ENCODE measurements at places on chromosomes 11 and 22.

- no peak for DNase-seq
Observed at GRCh38 chr11:7905961-7906429, 25.1 kb downstream of the OR10A6 start.

DNA sequence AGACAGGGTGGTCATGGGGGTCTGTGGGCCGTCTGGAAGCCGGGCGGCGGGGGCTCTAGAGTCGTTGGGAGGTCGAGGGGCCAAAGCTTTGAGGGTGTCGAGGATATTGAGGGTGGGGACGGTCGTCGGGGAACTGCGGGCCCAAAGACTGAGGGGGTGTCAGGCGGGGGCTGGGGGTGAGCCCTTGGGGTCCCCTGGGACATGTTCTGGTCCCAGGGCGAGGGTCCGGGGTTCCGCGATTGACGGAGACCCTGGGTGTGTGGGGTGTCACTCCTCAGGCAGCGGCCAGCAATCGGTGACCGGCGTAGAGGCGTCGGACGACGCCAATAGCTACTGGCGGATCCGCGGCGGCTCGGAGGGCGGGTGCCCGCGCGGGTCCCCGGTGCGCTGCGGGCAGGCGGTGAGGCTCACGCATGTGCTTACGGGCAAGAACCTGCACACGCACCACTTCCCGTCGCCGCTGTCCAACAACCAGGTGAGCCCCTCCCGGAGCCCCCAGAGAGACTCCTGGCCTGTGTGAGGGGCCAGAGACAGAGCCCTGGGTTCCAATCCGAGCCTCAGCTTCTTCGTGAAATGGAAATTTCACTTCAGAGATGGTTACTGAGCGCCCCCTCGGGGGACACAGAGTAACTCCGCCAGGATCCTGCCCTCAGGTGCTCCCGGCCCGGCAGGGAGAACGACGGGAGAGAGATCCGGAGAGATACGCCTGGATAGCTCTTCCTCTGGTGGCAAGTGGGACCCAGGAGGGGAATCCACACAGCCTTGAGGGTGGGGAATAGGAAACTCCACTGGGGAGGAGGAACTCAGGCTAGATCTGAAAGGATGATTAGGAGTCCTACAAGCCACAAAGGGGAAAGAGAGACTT is 714 bp downstream of the SDF2L1 start:
- DNase-seq, result no peak

DNA sequence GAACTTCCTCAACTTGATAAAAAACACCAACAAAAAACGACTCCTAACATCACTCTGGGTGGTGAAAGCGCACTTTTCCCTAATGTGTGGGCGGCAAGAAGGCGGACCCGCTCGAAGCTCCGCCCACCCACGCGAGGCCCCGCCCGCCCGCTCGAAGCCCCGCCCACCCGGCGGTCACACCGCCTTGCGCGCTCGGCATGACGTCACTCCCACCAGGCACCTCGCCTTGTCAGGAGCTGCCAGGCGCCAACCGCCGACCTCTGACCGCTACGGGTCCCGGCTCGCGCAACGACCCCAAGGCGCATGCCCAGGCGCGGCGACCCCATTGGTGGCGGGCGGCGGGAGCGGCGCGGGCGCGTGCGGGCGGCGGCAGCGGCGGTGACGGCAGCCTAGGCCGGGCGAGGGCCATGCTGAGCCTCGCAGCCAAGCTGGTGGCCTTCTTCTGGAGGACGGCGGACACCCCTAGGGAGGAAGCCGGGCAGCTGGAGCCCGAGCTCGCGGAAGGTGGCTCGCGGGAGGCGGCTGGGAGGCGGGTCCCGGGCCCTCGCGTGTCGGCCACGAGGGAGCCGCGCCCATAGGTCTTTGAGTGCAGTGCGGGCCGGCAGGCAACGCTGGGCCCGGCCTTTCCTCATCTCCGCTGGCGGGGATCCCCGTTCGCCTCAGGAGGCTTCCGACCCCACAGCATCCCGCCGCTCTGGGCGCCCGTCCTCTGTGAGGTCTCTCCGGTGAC is at the start of gene MOV10L1:
Gene MOV10L1, plus strand, starts transcription at position 325 of the 730 bp plus-strand sequence. Its CDS starts 83 bp downstream, at position 408.
- DNase-seq, result no peak

- DNase-seq, result no peak
Observed at GRCh38 chr22:25896098-25896497, 154.1 kb downstream of the MYO18B start.

DNA sequence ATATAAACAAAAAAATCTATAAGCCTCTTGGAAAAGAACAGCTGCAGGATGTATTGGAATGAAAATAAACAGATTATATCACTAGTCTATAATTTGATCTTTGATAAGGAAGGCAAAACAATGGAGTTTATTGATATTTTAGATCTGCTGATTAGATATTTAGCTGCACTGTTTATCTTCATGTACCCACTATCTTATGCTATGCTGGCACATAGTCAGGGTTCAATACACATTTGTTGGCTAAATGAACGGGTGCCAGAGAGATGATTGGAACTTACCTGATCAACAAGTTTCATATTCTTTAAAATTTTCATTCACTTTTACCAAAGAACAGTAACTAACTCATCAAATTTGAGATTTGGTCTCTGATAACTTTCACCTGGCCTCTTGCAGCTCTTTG is 26.9 kb downstream of the MMP20 start:
- DNase-seq, result no peak

Data from epithelial cell of prostate (primary cell).